Adipocyte (in vitro differentiated cells): ENCODE measurements at places on chromosomes 1 and 21.

- no peak for DNase-seq
Measured at GRCh38 chr1:53214376-53214940, 6.0 kb downstream of the CZIB start.

- no peak for DNase-seq
Measured at GRCh38 chr1:30295674-30296073, 427.7 kb downstream of the MATN1 start.

- no peak for DNase-seq
Measured at GRCh38 chr1:27521861-27522431, 32.0 kb upstream of the WASF2 start.

- DNase-seq: peak; percentile 38
Measured at GRCh38 chr1:33332357-33332789, 11.5 kb upstream of the A3GALT2 start.

GRCh38 chr1:25650289-25650576, 33.6 kb downstream of the MAN1C1 start:
- DNase-seq: no peak

DNA sequence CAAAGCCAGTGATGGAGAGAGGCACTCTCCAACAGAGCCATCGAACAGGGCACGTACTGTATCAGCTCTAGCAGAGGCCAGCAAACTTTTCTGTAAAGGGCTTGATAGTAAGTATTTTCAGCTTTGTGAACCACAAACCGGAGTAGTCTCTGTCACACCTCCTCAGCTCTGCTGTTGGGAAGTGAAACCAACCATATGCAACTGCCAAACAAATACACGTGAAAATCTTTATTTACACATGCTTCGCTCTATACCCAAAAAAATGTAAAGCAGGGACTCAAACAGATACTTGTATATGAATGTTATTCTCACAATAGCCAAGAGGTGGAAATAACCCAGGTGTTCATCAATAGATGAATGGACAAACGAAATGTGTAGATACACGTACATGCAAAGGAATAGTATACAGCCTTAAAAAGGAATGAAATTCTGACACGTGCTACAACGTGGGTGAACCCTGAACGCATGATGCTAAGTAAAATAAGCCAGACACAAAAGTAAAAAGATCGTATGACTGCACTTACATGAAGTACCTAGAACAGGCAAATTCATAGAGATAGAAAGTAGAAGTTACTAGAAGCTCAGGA, 39.0 kb downstream of the SETD4 start:
- no peak for DNase-seq

DNA sequence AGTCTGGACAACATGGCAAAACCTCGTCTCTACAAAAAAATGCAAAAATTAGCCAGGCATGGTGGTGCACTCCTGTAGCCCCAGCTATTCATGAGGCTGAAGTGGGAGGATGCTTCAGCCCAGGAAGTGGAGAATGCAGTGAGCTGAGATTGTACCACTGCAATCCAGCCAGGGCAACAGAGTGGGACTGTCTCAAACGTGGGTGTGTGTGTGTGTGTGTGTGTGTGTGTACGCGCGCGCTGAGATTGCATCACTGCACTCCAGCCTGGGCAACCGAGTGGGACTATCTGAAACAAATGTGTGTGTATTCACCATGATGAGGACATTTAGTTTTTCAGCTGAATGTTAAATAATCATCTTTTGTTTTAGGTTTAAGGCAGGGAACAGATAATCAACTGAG, 21.1 kb downstream of the USP1 start:
- no peak for DNase-seq

DNA sequence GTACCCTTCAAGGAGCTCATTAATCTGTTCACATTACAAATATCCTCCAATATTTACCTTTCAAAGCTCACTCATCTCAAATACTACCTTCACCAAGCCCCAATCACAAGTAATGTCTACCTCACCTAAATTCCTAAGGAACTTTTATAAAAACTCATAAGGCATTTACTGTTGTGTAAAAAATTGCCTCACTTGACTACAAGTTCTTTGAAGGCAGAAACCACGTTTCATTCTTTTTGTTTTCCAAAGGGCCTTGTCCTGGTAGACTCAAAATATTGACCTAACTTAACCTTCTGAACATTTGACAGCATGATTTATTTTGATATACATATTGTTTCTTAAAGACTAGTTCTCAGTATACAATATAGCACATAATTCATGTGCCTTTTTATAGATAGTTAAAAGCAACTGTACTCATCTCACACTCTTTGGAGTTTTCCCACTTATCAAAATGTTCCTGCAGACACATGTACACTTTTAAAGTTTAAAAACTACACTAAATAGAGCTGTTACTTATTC, 2.5 kb downstream of the USP33 start:
- peak; percentile 56 for DNase-seq

- peak; percentile 94 for DNase-seq
Measured at GRCh38 chr1:179016706-179017382, 8.8 kb upstream of the FAM20B start.

DNA sequence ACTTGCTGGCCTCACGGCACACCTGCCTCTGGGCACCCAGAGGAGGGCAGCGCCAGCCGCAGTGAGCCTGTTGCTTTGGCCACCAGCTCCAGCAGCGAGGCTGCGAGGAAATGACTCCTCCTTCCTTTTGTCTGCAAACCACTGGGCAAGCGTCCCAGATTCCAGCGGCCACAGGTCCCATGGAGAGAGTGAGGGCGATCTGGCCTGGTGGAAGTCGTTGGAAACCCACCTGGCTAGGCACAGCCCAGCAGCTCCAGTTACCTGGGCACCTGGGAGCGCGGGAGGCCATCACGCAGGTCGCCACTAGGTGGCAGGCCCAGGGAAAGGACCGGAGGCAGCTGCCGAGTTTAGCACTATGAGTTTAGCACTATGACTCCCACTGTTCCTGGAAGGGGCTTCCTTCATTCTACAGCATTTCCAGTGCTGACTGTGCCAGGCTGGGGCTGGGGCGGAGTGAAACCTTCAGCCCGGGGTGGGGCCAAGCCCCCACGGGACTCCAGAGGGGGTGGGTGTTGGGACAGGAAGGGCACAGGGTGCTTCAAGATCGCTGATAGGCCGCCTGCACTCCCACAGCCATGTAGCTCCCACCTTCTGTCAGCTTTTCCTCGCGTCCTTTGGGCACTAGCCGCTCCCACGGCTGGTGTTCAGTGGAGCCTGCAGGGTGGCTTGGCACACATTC, 1.1 kb upstream of the ESPN start:
- no peak for DNase-seq

DNA sequence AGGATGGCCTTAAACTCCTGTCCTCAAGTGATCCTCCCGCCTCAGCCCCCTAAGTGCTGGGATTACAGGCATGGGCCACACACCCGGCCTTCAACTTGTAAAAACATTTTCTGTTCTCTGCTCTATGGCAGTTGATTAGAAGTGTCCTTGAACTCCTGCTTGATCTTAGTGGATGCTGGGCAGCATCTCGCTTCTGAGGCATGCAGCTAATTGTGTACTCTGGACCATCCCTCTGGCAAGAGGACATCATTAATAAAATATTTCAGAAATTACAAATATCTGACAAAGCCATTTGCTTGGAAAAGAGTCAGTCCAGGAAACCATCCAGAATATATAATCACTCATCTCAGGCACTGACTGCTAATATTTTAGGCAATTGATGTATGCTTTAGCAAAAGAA, 8.1 kb downstream of the NGF start:
- DNase-seq: peak; percentile 46
